NCI-H524 (cell line): ENCODE measurements at places on chromosomes 7 and 10.

DNA sequence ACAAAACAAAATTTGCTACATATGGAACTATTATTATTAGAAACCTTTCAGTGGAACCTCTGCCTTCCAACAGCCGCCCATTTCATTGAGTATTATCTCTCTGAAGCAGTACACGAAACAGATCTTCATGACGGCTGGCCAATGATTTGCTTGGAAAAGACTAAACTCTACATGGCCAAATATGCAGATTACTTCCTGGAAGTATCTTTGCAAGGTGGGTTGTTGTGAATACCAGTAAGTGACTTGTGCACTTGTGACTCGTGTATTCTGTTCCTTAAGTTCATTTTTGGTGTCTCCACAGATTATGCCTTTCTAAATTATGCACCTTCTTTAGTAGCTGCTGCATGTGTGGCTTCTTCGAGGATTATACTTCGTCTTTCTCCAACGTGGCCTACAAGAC is 13.4 kb downstream of the CCNJ start:
- no peak for DNase-seq

DNA sequence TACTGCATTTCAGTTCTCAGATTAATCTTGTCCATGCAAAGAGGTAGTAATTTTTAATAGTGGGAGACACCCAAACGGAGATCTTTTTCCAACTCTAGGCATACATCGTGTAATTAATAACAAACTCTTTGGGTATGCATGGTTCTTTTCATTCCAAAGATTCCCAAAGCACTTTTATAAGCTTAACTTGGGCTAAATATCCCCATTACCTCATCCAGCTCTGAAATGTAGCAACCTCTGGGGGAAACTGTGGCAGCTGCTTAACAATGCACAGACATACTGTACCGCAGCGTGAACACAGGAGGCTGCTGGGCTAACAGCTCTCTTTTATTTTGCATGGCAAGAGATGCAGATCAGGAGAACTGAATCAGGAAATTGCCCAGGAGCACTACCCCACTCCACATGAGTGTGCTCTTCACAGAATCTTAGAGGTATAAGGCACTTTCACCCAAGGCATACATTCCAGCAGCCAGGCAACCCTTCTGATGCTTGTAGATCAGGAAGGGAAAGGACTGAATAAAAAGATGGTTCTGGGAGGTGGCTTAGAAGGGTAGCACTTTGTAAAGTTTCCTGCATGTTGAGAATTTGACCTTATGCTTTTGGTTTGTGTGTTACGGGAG is 114.4 kb upstream of the GLI3 start:
- DNase-seq: no peak

DNA sequence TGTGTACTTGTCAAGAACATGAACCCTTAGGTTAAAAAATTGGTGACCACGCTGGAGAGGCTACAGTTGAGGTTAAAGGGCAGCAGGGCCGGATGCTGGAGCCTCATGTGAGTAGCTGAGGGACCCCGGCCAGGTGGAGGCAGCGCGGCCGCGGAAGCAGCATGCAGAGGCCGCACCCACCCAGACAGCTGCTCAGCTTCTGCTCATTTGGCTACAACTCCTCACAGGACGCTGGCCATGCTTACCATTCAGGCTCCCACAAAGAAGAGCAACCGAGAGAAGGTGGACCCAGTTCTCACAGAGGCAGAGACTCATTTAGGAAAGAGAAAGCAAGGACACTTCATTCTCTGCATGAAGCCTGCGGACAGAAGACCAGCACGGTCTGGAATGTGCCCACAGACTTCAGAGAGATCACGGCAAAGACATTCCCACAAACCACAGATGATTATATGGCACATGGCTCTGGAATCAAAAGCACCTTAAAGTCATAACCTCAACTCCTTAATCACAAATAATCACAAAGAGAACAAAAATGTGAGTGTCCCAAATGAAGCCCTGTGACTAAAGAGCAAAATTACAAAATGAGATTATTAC is 94.4 kb downstream of the VOPP1 start:
- no peak for DNase-seq

DNA sequence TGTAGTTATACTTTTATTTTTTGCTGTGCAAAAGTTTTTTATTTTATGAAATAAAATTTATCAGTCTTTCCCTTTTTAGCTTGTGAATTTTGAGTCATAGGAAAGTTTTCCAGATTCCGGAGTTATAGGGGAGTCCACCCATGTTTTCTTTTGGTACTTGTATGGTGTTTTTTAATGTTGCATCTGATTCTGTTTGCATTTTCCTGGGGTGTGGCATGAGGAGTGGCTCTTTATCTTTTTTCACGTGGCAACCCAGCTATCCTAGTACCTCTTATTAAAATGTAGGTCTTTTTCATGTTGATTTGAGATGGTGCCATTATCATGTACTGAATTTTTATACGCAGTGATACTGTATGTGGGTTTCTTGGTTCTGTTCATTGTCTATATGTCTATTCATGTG is 19.7 kb downstream of the EXOC6 start:
- no peak for DNase-seq

- no peak for DNase-seq
Measured at GRCh38 chr10:131245475-131246059, 66.0 kb downstream of the TCERG1L start.

DNA sequence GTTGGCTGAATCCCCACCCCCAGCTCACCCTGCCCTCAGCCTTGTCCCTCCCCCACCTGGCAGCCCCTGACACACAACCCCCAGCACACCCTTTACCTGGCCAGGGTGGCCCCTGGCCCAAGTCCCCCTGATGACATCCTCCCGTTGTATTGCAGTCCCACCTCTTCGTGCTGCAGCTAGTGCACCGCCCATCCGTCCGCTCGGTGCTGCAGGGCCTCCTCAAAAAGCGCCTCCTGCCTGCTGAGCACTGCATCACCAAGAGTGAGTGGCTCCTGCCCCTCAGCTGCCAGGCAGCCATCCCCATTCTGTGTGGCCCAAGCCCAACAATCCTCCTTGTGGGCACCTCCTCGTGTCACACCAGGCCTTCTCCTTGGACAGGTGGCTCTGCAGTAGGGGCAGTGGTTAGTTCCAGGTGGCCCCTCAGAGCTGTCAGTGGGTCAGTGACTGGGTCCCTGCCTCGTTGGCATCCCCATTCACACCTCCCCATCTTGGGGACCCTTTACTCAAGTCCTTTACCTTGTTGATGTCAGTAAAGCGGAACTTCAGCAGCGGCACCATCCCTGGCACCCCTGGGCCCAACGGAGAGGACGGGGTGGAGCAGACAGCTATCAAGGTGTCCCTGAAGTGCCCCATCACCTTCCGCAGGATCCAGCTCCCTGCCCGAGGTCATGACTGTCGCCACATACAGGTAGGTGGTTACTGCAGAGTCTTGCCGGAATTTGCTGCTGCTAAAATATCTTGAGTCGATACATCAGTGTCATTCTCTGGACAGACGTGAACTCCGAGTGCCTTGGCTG is 14.3 kb downstream of the ZMIZ2 start:
- no peak for DNase-seq

- no peak for DNase-seq
Measured at GRCh38 chr7:45105588-45106188, 5.8 kb downstream of the TBRG4 start.
